ENCODE measurements at places on chromosomes 2 and 18.

GRCh38 chr2:187594801-187595200, 40.6 kb upstream of the TFPI start:
- DNase-seq, result no peak

DNA sequence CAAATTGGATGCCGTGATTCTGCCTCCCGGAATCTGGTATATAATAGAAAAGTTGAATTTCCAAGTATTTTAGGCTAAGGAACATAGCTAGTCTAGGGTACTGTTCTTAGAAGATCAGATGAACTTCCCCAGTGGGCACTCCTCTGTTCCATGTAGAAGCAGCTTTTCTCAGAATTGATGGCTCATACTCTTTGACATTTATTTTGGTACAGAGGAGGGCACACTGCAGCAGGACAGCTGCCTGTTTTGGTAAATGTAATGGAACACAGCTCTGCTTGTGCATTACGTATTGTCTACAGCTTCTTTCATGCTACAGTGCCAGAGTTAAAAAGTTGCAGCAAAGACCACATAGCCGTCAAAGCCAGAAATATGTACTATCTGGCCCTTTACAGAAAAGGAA, 10.8 kb downstream of the YPEL5 start:
- DNase-seq, result no peak

- DNase-seq, result peak; percentile 25
These were observed 125.4 kb downstream of the TPO start for GRCh38 chr2:1538663-1539062.

GRCh38 chr2:198775737-198776136, 682.0 kb downstream of the SATB2 start:
- DNase-seq, result no peak

- no peak for DNase-seq
These were observed 4.1 kb upstream of the RMP24 start for GRCh38 chr18:35968278-35968880.

- DNase-seq, result no peak
These were observed 72.1 kb upstream of the NOSTRIN start for GRCh38 chr2:168730344-168730743.

DNA sequence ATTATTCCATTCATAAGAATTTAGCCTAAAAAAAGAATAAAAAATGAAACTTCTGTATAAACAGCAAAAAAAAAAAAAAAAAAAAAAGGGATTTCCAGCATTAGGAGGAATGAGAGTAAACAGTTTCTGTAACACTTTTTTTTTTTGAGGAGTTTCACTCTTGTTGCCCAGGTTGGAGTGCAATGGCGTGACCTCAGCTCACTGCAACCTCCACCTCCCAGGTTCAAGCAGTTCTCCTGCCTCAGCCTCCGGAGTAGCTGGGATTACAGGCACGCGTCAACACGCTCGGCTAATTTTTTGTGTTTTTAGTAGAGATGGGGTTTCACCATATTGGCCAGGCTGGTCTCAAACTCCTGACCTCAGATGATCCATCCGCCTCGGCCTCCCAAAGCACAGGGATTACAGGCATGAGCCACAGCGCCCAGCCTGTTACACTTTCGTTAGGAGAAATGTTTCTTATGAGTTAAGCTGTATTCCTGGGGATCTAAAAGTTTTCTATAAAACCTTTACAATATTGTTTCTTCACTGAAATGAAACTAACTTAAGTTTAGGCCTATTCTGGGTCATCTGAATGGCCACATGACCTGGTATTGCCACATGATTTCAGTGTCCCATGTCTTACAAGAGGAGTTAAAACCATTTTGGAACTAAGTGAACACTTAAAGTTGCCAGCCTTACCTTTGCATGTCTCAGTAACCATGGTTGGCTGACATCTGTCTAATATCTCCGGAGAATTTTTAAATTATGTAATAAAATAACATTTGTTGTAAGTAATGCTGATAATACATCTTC, 17.5 kb downstream of the SMAD2 start:
- no peak for DNase-seq

- no peak for DNase-seq
These were observed 56.8 kb downstream of the SOX11 start for GRCh38 chr2:5748946-5749345.

GRCh38 chr18:27778925-27779324, 398.0 kb downstream of the CDH2 start:
- DNase-seq, result no peak

DNA sequence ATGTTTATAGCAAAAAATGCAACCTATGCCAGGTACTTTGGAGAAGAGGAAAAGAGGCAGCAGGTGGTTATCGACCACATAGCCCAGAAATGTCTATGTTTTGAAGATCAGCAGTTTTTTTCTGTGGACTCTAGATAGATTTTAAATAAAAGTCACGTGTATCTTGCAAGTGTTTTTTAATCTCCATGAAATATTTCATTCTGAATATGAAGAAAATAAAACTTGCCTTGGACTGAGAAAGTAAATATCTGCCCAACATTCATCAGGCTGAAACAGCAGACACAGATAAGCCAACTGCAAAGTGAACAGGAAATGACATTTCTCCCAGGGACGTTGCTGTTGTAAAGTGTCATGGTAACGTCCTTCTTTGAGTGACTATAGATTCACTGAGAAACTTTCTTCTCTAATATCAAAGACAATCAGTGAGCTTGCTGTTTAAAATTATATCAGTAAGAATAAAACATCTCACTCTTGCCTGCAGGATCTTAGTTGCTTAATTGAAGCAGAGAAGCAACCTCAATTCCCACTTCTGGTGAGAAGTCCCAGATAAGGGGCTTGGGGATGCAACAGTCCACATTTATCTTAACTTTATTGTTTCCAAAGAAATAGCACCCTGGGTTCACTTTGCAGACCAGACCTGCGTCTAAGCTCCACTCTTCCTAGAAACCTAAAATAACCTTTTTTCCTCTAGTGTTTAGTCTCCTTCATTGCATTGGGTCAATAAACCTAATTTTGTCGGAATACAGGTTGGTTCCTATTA, 6.3 kb downstream of the MYOM1 start:
- DNase-seq, result peak; percentile 20

GRCh38 chr18:75544051-75544481, 116.6 kb upstream of the SMIM21 start:
- DNase-seq, result no peak

DNA sequence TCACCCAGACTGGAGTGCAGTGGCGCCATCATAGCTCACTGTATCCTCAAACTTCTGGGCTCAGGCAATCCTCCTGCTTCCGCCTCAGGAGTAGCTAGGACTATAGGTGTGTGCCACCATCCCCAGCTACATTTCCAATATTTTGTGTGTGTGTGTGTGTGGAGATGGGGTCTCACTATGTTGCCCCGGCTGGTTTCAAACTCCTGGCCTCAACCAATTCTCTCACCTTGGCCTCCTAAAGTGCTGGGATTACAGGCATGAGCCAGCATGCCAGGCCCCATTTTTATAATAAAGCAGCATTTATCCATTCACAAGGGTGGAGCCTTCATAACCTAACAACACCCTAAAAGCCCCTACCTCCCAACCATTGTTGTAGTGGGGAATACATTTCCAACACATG, 52.5 kb upstream of the DTNB start:
- no peak for DNase-seq

DNA sequence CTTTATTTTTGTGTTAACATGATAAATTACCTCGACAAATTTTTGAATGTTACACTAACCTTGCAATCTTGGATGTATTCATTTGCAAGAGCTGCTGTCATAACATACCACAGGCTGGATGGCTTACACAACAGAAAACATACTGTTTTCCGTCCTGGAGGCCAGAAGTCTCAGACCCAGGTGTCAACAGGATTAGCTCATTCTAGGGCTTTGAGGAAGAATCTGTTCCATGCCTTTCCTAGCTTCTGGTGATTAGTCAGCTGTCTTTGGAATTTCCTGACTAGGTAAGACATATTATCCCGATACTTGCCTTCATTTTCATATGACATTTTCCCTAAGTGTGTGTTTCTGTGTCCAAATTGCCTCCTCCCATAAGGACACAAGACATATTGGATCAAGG, 188.6 kb upstream of the CDH19 start:
- no peak for DNase-seq

GRCh38 chr2:69589973-69590652, 53.4 kb downstream of the AAK1 start:
- peak; percentile 44 for DNase-seq

GRCh38 chr2:154386186-154386585, 312.3 kb upstream of the KCNJ3 start:
- no peak for DNase-seq

GRCh38 chr2:161017780-161018470, 142.3 kb upstream of the TANK start:
- no peak for DNase-seq

DNA sequence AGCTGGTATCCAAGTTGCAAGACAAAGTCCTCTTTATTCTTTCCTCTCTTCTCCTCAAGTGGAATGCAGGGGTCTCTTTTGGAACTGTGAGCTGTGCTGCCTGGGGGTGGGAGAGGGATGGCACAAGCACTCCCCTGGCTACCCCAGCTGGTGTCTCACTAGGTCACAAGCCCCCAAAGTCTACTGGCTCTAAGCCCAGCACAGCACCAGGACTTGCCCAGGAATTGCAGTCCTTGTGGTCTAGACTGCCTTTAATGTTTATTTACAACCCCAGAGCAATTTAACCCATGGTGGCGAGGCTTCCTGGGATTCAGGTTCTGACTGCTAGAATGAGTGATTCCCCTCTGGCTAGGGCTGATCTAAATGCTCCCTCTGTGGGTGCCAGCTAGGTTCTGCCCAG, 199.0 kb upstream of the STK17B start:
- no peak for DNase-seq

DNA sequence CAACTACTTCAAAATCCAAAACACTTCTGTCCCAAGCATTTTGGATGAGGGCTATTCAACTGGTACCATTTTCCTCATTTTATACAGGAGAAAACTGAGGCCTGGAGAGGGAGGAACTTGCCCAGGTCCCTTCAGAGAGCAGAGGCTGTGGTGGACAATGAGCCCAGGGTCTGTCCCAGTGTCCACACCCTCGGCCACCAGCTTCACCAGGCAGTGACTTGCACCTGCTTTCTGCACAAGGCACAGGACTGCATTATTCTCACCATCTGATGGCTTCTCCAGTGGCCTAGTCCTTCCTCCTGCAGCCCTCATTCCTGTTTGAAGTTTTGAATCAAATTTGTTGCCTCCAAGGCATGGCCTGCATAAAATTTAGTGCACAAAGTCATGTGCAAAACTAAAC, 53.3 kb downstream of the RNF144A start:
- DNase-seq, result no peak

DNA sequence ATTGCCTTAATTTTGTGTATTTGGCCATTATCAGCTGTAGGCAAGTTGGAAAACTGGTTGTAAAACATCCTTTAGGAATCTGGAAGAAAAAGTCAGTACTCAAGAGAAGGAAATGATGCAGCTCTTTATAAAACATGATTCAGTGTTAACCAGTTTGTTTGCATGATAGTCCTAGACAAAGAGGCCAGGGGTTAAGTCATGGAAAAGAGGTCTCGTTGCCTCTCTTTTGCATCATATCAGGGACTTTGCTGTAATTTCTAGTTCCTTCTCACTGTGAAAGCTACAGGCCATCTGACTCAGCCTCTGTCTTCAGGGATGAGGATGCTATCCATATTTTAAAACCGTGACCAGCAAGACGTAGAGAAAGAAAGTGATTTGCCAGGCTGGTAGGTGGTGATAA, 38.0 kb downstream of the NPAS2 start:
- DNase-seq, result no peak

GRCh38 chr2:237603718-237604362, 13.3 kb upstream of the RAB17 start:
- DNase-seq, result peak; percentile 98

GRCh38 chr2:20781656-20782265, 41.1 kb downstream of the LDAH start:
- DNase-seq, result peak; percentile 38

DNA sequence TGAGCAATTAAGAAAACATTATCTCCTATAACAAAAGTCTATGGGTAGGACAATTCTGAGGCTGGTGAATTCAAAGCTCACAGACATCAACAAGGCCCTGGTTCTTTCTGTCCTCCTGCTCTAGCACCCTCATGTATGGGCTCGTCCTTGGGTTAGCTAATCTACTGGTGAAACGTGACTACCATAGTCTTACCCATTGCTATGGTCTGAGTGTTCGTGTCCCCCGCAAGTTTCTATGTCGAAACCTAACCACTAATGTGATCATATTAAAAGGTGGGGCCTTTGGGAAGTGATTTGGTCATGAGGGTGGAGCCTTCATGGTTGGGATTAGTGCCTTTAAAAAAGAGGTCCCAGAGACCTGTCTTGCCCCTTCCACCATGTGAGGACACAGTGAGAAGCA, 564.7 kb downstream of the TNS1 start:
- DNase-seq, result no peak

Measured in lung microvascular endothelial cell (primary cell).